ENCODE measurements at places on chromosomes 5 and 9. TPM values are rescaled to one million over a fixed set of nuclear protein-coding genes. Genes with fewer than 3 reads are reported as not detected.

Gene SEMA6A
- total RNA-seq = 75.3 TPM

Gene ADAMTS16
- total RNA-seq = 3.9 TPM

Gene DIPK1B
- 52.8 TPM for total RNA-seq

Gene CARTPT
- total RNA-seq = not detected

Gene KCNN2
- total RNA-seq = 5.2 TPM

Gene PCDHGA12
- total RNA-seq = 0.79 TPM

- DNase-seq = no peak
Measured at GRCh38 chr9:70003901-70004714, 39.5 kb upstream of the MAMDC2 start.

- DNase-seq = no peak
Measured at GRCh38 chr5:100516285-100516684, 18.9 kb upstream of the FAM174A start.

DNA sequence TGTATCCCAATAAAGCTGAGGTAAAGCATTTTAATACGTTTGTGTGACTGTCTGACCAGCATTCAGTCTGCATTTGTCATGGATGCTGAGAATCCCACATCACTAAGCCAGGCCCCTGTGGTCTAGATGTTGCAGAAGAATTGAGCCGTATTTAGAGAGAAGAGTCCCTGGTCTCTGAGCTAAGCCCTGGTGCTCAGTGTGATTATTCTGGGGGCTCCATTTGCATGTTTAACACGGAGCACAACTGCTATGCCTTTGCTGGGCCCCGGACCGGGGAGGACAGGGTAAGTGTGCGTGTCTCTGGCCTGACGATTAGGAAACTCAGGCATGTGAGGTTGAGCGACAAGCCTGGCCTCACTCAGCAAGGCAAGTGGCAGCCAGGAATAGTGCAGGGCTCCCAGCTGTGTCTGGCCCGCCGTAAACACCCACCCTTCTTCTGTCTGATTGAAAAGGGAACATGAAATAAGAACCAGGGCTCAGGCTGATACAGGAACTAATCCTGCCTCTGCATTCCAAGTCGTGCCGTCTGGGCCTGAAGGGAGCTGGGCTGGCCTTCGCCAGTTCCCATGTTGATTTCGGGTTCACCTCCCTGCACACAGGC, 22.3 kb downstream of the FAM78A start:
- peak; percentile 65 for DNase-seq

- DNase-seq = peak; percentile 21
Measured at GRCh38 chr9:127931092-127931881, 710 bp upstream of the PIP5KL1 start.

GRCh38 chr5:81724108-81724507, 26.8 kb downstream of the SSBP2 start:
- DNase-seq = no peak

- no peak for DNase-seq
Measured at GRCh38 chr5:148376198-148376597, 7.6 kb upstream of the FBXO38 start.

GRCh38 chr5:14337593-14337992, 194.5 kb downstream of the TRIO start:
- DNase-seq = no peak

DNA sequence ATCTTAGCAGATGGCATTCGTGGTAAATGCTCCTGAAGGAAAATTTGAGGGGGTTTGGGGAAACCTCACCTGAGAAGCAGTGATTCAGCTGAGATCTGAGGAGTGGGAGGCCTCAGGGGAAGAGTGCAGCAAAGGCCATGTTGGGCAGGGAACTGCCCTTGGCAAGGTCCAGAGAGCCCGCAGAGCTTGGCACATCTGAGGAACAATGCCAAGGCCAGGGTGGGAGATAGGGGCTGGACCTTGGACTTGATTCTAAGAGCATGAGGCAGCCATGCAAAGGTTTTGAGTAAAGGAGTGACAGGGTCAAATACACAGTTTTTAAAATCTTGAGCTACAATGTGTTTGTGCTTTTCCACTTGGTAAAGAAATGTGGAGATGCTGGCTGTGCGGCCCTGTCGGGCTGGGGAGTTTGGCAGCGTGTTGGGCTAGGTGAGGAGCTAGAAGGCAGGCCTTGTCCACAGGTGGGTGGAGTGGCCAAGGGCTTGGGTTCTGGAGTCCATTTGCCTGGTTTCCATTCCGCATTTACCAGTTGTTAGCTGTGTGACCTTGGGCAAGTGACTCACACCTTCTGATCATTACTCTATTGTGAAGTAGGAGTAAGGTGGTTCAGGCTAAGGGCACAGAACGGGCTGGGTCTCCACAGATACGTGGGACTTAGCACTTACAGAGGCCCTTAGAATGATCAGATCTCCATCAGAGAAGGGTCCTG, 6.1 kb downstream of the TBC1D13 start:
- DNase-seq = no peak

GRCh38 chr5:157965040-157965678, 106.2 kb upstream of the CLINT1 start:
- DNase-seq = no peak

DNA sequence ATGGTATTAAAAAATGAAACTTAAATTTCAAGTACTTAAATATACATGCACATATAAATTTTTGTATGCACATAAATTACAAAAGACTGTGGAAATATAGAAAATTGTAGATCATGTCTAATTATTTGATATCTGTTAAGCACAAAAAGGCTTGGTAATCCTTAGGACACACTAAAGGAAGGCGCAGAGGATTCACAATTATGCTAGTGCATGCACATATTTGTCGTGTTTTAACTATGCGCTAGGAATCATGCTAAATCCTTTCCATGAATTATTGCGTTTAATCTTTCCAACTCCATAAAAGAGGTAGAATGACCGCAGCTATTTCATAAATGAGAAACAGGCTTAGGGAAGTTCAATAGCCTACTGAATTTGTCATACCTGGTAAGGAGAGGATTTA, 244.1 kb upstream of the ITGA1 start:
- DNase-seq = no peak

Measured in neural progenitor cell (in vitro differentiated cells).